Activated naive CD4-positive, alpha-beta T cell treated with Interleukin-2 at 50 U/mL for 16 hours (primary cell): ENCODE measurements at places on chromosomes 2 and 18.

- no peak for DNase-seq
Observed at GRCh38 chr2:8219631-8220355, 462.1 kb upstream of the ID2 start.

GRCh38 chr18:24726727-24727492 lies 266.5 kb downstream of the HRH4 start:
- peak; percentile 41 for DNase-seq

DNA sequence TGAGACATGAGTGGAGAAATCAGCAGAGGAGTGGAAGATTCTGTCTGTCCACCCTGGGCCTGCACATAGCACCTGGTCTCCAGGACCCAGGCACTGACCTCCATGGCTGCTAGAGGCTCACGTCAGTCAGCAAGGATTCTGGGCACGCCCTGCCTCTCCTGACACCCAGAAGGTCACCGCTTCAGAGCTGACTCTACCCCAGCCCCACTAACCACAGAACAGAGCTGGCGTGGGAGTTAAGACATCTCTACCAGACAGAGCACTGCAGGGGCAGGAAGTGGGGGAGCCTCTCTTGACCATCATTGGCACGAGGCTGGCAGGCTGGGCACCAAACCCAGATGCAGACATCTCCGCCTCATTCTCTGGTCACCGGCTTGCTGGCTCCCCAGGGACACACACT lies 3.0 kb downstream of the ADCY3 start:
- DNase-seq = peak; percentile 22

DNA sequence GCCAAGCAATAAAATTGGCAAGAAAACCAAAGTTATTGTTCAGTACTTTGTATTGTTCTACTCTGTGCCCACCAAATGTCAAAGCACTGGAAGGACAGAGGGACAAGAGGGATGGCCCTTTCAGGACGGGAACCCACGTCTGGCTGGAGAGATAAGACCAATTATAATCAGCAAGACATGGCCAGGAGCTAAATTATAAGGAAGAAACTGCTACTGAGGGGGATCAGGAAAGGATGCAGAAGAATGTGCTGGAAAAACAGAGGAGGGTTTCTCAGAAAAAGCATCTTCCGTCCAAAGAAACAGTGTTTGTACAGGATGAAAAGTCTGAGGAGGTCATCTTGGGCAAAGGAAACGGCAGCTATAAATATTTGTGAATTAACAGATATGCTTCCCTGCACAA lies 46.4 kb upstream of the NARS1 start:
- DNase-seq = no peak

- DNase-seq = no peak
Observed at GRCh38 chr2:186544255-186544675, 45.6 kb upstream of the ITGAV start.

DNA sequence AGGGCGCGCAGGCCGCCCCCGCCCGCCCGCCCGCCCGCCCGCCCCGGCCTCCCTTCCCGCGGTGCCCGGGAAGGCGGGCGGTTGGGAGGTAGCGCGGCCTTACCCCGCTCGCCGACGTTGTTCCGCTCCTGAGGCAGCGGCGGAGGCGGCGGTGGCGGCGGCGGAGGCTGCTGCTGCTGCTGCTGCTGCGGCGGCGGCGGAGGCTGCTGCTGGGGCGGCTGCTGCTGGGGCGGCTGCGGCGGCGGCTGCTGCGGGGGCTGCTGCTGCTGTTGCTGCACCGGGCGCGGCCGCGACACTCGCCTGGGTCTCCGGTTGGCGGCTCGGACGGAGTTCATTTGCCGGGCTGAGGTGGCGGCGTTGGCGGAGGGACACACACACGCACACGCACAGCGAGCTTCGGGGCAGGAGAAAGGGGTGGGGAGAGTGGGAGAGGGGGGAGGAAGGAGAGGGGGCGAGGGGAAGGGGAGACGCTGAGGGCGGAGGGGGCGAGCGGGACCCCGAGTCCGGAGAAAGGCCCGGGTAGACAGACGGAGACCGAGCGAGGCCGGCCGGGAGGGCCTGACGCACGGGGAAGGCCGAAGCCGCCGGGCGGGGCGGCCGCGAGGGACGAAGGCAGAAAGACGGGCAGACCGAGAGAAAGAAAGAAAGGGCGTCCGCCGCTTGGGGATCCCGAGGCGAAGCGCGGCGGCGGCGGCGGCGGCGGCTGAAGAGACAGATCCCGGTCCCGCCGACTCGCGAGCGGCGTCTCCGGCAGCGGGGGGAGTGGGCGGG lies 727 bp downstream of the FBXO11 start:
- DNase-seq = peak; percentile 67
